Common myeloid progenitor, CD34-positive (primary cell): ENCODE measurements at places on chromosomes 11 and 22.

DNA sequence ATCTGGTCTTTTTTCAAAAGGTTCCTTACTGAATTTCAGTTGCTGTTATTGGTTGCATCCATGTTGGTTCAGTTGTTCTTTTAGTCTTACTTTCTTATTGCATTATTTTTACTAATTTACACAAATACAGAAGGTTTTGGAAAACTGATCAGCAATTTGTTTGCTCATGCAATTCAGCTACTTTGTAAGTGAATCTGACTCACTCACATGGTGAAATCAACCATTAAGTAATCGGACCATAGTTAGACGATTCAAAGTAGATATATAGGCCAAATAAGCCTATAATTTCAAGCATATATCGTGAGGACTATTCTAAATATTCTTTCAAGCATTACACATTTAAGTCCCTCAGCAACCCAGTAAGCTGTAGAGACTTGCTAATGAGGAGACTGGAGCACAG lies 41.7 kb downstream of the CCDC83 start:
- DNase-seq = no peak

DNA sequence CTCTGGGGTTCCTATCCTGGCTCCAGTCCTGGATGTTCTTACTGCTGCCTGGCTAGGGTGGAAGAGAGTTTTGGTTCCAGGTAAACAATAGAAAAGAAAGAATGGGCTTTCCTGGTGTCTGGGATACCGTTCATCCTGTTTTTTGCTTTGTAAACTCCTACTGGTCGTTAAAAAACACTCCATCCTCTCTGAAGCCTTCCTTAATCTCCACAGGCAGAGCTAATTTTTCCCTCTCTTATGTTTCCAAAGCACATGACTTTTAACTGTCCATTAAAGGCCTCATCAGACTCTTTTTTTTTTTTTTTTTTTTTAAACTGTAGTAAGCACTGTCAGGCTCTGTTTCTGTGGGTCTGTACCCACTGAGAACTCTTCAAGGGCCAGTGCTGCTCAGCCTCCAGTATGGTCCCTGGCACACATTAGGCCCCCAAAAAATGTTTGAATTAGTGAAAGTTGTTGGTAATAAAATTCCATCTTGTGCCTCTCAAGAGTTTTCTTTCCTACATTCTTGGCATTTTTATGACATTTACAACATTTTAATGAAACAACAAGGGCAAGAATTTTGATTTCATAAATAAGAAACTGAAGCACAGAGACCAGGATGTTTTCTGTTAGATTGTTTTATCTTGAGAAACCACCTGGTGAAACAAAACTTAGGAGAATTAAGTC lies 104.2 kb downstream of the TEAD1 start:
- no peak for DNase-seq

GRCh38 chr11:8252388-8252787 lies 11.3 kb downstream of the LMO1 start:
- no peak for DNase-seq

GRCh38 chr11:96288915-96289314 lies 54.1 kb downstream of the MAML2 start:
- DNase-seq = no peak

DNA sequence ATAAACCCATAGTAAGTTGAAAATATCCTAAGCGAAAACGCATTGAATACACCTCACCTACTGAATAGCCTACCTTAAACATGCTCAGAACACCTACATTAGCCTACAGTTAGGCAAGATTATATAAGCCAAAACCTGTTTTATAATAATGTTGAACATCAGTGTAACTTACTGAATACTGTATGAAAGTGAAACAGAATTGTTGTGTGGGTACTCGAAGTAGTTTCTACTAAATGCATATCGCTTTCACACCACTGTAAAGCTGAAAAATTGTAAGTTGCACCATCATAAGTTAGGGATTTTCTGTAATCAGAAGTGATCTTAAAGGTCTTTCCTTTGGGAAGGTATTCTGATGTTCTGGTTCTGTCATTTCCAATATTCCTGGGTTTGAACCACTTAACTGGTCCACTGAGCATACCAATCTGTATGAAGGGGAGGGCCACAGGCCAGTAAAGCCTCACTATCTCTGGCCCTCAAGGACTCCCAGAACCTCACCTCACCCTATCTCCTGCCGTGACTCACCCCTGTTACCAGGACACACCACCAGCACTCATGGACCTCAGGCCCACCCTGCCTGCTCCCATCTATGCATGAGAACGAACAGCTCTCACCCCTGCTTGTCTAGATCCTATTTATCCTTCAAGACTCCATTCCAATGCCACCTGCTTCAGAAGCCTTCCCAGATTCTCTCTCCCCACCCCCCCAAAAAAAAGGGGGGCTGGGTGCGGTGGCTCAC lies 70.0 kb downstream of the NAT10 start:
- no peak for DNase-seq

DNA sequence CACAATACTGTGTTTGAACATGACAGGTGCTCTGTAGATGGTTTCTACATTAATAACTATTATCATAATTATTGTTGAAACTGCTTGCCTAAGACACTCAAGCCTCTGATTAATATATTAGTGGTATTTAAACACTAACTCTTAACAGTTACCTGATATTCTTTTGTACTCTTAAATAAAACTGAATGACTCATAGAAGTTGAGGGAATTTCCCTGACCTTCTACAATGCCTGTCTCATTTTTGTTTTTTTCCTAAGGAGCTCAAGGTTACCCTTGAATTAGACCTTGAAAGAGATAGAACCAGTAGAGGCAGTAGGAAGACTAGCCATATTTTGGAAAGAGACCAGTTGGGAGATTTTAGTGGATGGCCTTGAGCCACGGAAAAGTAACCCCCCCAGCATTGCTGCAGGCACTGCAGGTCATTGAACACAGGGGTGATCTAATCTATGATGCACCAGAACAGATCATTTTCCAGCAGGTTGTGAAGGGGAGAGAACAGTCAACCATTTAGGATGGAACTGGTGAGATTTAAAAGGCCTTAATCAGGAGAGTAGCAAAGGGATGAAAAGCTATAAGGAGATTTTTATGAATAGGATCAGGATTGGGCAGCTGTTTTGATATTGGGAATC lies 148.3 kb downstream of the PGR start:
- DNase-seq = no peak

- DNase-seq = no peak
Observed at GRCh38 chr11:134835561-134835960, 423.5 kb upstream of the B3GAT1 start.

DNA sequence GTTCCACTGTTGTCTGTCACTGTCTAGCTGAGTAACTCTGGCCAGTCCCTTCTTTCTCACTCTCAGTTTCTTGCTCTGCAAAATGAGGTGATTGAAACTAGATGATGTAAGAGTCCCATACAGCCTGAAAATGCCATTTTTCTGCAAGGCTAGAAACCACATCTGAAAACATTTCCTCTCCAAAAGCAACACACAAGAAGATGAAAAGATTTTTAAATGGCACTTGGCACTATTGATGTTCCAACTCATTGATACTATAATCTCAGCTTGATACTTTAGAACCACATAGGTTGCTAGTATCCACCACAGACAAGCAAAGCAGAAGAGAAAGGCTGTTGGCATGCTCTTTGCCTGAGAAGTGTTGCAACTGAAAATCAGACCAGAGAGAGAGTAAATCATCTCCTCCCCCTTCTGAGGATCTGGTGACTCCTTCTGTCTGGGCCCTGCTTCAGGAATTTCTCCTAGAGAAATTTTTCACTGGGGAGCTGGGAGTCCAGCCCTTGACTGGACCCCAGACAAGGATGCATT lies 1217.9 kb downstream of the LRRC4C start:
- DNase-seq = no peak

- no peak for DNase-seq
Observed at GRCh38 chr11:12430351-12430750, 53.0 kb downstream of the PARVA start.

- DNase-seq = no peak
Observed at GRCh38 chr11:824942-825341, 2.8 kb upstream of the CRACR2B start.

DNA sequence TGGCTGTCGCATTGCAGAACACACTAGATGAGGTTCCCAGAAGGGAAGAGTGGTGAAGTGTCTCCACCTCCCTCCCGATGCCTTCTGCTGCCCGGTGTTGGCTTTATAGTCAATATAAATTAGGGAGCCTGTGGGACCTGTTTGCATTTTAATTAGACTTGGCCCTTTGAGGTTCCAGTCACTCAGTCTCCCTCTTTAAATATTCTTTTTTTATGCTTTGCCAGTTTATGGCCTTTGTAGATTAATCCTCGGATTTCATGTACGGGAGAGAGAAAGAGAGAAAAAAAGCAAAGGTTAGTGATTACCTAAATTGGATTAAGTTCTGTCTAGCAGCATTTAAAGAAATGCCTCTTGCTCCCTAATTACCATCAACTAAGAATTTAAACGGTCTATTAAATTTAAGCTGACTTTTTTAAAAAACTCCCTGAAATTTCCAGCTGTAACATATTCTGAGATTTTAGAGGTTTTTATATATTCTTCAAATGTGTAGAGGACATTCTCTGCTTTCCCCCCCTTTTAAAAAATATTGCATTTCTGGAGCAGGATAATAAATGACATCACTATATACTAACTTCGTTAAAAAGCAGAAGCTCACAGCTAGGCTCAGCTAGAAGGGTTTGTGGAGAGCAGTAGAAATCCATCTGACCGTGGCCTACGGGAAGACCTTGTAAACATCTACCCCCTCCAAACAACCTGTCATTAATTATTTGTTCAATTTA lies 84.4 kb downstream of the PRR5L start:
- DNase-seq = peak; percentile 40

DNA sequence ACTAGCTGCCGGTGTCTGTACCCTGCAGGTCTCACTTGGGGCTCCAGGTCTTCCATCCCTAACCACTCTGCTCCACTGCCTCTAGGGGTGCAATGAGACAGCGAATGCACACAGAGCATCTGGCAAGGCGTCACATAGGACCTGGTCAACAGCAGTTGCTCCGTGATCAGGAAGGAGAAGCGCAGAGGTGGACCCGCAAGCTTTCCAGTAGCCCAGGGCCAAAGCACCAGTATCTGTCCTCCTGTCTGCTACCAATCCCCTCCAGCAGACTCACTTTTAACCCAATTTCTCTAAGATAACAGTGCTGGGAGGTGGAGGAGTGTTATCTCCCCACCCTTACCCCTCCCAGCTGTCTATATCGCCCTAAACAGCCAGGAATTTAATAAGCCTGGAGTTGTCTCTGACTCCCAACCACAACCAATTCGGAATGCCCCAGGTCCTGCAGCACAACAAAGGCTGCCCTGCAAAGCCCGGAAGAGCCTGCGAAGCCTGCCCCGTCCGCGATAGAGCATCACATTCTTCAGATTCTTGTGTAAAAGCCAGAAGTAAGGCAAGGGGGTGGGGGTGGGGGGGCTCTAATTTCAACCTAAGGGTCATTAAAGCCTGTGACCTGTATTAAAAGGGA lies 19.3 kb downstream of the MYH9 start:
- DNase-seq = peak; percentile 63

GRCh38 chr22:44364751-44365130 lies 52.0 kb upstream of the SHISAL1 start:
- no peak for DNase-seq

DNA sequence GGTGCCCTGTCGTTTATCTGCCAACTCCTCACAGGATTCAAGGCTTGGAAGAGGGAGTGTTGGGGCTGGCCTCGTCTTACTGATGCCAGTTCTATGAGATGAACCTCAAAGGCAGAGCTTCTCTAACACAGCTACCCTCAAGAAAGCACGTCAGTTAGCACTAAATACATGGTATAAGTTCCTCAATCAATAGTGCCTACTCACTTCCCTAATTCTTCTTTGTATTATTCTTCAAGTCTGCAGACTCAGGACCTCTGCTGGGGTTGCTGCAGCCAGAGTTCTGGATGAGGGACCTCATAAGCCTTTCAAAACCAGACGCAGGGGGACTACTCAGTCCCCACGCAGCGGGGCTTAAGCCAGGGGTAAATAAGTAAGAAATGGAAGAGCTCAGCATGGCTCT lies 118.3 kb downstream of the VPREB1 start:
- DNase-seq = peak; percentile 78

GRCh38 chr11:44760917-44761550 lies 34.3 kb downstream of the TSPAN18 start:
- no peak for DNase-seq

- peak; percentile 82 for DNase-seq
Observed at GRCh38 chr11:60193687-60194433, 11.0 kb upstream of the MS4A6A start.

DNA sequence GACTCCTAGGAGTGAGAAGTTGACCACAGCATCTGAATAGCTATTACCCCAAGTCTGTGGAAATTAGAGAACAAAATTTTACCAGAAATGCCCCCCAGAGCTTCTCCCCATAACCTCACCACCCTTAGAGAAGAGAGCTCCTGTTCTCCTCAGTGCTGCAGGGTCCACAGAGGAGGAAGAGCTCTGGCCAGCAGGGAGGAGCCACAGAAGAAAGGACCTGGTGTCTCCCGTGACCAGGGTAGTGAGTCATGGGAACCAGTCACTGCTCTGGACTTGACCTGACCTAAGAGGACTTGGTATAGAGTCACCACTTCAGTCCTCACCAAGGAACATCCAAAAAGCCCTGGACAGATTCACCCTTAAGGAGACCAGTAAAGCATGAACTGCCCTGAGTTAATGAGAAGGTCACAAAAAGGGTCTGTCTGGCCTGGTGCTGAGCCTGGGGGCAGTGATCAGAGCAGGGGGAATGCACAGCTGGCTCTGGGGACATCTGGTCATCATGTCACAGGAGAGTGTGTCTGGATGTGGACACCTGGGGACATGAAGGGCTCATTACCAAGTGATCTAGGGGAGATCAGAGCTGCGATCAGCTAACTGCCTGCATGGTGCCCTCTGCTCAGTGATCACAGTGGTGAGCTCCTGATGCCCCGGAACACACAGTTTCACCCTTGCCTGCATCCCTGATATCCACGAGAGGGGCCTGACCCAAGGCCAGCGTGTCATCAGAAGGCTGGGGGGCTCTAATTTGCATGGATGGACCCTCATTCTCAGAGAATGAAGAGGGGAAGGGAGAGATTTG lies 103.3 kb upstream of the TOP3B start:
- no peak for DNase-seq

DNA sequence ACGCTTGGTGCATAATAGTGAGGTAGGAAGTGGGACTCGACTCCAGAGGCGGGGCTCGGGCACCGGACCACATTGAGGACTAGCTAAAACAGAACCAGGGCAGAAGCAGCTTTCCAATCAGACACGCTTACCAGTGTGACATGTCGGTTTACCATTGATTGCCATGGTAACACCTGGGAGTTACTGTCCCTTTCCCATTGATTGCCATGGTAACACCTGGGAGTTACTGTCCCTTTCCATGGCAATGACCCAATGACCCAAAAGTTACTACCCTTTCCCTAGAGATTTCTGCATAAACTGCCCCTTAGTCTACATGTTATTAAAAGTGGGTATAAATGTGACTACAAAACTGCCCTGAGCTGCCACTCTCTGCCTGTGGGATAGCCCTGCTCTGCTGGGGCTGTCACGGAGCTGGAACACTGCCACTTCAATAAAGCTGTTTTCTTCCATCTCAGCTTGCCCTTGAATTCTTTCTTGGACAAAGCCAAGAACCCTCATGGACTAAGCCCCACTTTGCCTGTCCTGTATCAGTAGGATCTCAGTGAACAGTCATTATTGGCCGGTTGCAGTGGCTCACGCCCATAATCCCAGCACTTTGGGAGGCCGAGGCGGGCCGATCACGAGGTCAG lies 77.4 kb upstream of the CRYBB3 start:
- DNase-seq = no peak
